ENCODE measurements at places on chromosomes 2 and 18. TPM values are rescaled to one million over a fixed set of nuclear protein-coding genes. Genes with fewer than 3 reads are reported as not detected.

Gene PRSS56
- not detected for total RNA-seq

Gene TRIM43
- not detected for total RNA-seq

Gene ZAP70
- 1.2 TPM for total RNA-seq

Gene GEN1
- 5.0 TPM for total RNA-seq

Gene DSC2
- 12.4 TPM for total RNA-seq

GRCh38 chr2:19675003-19675629, 226.7 kb downstream of the TTC32 start:
- H3K4me3 ChIP-seq, result no peak overlapping the region

GRCh38 chr2:232434563-232435374, 21.2 kb upstream of the ALPI start:
- no peaks in the 10 kb centered on the region for H3K36me3 ChIP-seq
- no peak for DNase-seq
- H3K4me1 ChIP-seq, result no peaks in the 10 kb centered on the region
- no peak overlapping the region for H3K27ac ChIP-seq
- H3K4me3 ChIP-seq, result no peak overlapping the region
- H3K27me3 ChIP-seq, result no peaks in the 10 kb centered on the region

- H3K4me1 ChIP-seq, result no peaks in the 10 kb centered on the region
- no peak for DNase-seq
- H3K27me3 ChIP-seq, result no peaks in the 10 kb centered on the region
- no peak overlapping the region for H3K27ac ChIP-seq
- H3K4me3 ChIP-seq, result no peak overlapping the region
- no peaks in the 10 kb centered on the region for H3K36me3 ChIP-seq
Measured at GRCh38 chr18:12256951-12257350, 2.8 kb downstream of the CIDEA start.

DNA sequence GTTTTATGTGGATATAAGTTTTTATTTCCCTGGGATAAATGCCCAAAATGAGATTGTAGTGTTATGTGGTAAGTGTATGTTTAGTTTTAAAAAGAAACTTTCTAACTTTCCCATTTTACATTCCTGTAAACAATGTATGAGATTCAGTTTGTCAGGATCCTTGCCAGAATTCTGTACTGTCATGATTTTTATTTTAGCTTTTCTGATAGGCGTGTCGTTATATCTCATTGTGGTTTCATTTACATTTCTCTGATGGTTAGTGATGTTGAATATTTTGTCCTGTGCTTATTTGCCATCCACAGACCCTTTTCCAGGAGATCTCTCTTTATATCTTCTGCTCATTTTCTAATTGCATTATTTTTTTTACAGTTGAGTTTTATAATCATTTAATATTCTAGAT, 245.6 kb upstream of the CDH2 start:
- no peaks in the 10 kb centered on the region for H3K4me1 ChIP-seq
- no peak overlapping the region for H3K4me3 ChIP-seq
- no peaks in the 10 kb centered on the region for H3K27me3 ChIP-seq
- H3K27ac ChIP-seq, result no peak overlapping the region
- no peaks in the 10 kb centered on the region for H3K36me3 ChIP-seq

GRCh38 chr2:49070716-49071115, 83.6 kb downstream of the FSHR start:
- H3K4me1 ChIP-seq, result no peaks in the 10 kb centered on the region
- no peak overlapping the region for H3K27ac ChIP-seq
- DNase-seq, result no peak
- H3K4me3 ChIP-seq, result no peak overlapping the region

DNA sequence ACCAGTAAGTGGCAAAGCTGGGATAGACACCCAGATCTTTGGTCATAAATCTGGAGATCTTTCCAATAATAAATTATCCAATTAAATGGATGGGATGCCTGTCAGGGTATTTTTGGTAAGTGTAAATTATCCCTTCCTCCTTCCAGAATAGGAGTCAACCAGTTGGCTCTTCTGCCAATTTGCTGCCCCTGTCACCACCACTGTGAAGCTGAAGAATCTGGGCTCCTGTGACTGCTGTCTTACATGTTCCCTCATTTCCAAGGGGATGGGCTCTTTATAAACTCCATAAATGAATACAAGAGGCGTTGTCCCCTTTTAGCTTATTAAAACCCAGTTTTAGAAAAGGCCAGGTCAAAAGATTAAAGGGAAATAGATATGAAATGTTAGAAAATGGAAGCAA, 17.8 kb upstream of the BMP10 start:
- no peak overlapping the region for H3K4me3 ChIP-seq
- no peaks in the 10 kb centered on the region for H3K27me3 ChIP-seq
- DNase-seq, result no peak
- H3K4me1 ChIP-seq, result no peaks in the 10 kb centered on the region
- H3K27ac ChIP-seq, result no peak overlapping the region
- H3K36me3 ChIP-seq, result no peaks in the 10 kb centered on the region

- no peaks in the 10 kb centered on the region for H3K36me3 ChIP-seq
- H3K4me3 ChIP-seq, result no peak overlapping the region
- H3K27ac ChIP-seq, result no peak overlapping the region
- H3K27me3 ChIP-seq, result no peaks in the 10 kb centered on the region
- H3K4me1 ChIP-seq, result no peaks in the 10 kb centered on the region
Measured at GRCh38 chr18:25175558-25176517, 176.1 kb downstream of the ZNF521 start.

- no peaks in the 10 kb centered on the region for H3K27me3 ChIP-seq
- no peaks in the 10 kb centered on the region for H3K36me3 ChIP-seq
- H3K4me3 ChIP-seq, result no peak overlapping the region
- no peaks in the 10 kb centered on the region for H3K4me1 ChIP-seq
- DNase-seq, result no peak
Measured at GRCh38 chr18:53375621-53376020, 848.8 kb downstream of the MBD2 start.

DNA sequence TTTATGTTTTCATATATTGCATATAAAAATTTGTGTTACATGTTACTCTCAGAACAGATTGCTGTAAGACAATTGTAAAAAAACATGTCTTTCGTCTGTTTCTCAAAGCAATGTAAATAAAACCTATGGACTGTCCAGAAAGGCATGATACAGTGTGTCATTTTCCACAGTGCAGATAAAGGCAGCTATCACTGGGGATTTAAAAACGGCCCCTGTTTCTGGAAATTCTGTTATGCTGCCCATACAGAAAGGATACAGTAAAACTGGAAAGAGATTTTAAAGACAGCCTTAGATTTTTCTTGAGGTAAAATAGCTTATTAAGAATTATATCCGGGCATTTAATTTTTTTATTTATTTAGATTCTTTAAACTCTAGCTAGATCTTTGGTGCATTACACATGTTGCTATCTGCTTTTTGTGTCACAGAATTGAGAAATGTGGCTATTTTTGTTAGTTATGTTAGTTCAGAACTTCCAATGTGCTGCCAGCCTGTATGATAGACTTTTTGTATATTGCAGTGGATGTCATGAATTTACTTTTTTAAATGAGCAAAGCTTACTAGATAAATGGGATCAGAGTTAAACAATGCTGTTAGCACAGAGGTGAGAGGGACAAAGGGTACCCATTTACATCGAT, 859 bp upstream of the INO80D start:
- peaks cover 12% of the 10 kb centered on the region for H3K4me1 ChIP-seq
- H3K36me3 ChIP-seq, result no peaks in the 10 kb centered on the region
- no peak for DNase-seq
